ENCODE measurements at places on chromosomes 13 and 19.
A peak's percentile ranks its signal among the peaks of the same experiment; 100 is the strongest.

- DNase-seq, result no peak
Observed at GRCh38 chr19:27846944-27847343, 1366.0 kb downstream of the UQCRFS1 start.

DNA sequence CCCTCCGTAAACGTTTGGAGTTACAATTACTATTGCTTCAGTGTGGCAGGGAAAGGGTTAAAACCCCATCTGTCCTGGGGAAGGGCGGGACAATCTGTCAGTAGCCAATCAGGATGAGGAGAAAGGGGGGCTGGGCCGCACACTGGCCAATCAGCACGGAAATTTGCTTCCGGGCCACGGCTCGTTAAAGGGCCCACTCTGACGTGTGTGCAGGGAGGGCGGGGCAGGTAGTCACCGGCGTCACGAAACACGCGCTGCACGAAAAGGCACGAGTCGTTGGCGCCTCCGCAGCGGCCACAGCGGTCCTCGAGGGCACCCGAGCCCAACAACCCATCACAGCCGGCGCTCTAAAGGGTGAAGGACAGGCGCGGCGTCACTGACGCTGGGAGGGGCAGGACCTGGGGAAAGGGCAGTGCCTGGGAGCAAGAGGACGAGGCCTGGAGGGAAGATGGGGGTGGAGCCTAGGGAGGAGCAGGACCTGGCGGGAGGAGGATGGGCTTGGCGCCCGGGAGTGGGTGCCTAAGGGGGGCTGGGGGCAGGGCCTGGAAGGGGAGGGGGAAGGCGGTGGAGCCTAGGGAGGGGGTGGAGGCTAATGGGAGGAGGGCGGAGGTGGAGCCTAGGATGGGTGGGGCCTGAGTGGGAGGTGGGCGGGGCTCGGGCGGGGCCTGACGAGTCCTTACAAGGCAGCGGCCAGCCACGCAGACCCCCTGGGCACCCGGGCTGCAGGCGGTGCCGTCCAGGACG lies 4.9 kb downstream of the ADAMTSL5 start:
- peak; percentile 93 for DNase-seq

- DNase-seq, result no peak
Observed at GRCh38 chr13:30396434-30397075, 25.7 kb upstream of the UBE2L5 start.

DNA sequence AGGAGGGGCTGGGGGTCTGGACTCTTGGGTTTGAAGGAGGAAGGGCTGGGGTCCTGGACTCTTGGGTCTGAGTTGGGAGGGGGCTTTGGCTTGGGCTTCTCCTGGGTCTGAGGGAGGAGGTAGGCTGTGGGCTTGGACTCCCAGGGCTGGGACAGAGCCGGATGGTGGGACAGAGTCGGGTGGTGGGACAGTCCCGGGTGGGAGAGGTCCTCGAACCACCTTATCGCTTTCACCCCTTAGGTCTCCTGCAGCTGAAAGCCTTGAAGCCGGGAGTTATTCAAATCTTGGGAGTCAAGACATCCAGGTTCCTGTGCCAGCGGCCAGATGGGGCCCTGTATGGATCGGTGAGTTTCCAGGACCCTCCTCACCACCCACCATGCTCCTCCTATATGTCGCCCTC lies 1.4 kb downstream of the FGF21 start:
- DNase-seq, result no peak

DNA sequence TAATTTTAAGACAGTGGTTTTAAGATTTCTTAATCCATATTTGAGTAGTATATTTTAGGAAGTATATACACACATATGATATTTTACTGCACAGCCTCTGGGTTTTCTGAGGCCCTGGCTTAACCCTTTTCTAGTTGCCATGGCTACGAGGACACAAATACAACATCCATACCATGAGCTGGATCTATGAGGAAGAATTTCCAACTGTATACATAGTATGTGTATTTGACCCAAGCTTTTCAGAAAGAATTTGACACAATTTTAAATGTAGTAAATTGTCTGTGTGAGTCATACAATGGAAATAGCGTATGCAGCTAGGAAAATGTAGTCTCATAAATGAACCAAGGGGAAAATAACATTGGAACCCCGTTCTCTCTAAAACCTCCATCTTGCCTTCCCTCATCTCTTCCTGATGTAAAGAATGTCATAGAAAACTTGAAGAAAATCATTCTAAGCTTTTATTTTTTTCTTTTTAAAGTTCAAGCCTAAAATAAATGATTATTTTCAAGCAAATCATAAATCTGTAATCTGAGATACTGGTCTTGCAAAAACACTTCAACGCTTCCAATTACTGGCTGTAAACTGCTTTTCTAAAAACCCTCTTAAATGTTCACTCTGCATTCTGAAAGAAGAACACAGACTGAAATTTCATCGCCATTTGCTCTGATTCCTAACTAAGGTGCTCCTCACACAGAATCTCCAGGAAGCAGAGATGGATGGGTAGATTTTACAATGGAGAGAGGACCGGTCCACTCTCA lies 172.4 kb downstream of the LACC1 start:
- DNase-seq, result no peak

- DNase-seq, result no peak
Observed at GRCh38 chr13:49146950-49147355, 73.2 kb upstream of the MLNR start.

GRCh38 chr19:534088-534487 lies 2.5 kb downstream of the CDC34 start:
- DNase-seq, result no peak

DNA sequence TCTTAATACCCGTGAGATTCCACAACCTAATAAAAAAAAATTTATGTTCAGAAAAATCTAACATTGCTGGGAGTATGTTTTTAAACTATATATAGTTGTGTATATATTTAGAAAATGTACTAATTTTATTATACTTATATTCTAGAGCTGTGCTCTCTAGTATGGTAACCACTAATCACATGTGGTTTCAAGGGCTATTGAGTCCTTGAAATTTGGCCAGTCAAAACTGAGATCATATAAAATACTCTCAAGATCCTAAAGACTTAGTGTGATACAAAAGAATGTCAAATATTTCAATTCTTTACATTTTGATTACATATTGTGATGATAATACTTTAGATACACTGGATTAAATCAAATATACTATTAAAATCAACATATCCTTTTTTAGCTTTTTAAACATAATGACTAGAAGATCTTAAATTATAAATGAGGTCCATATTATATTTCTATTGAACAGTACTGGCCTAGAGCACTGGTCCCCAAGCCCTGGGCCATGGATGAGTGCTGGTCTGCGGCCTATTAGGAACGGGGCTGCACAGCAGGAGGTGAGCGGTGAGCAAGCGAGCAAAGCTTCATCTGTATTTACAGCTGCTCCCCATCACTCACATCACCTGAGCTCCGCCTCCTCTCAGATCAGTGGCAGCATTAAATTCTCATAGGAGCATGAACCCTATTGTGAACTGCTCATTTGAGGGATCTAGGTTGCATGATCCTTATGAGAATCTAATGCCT lies 176.5 kb upstream of the NBEA start:
- DNase-seq, result no peak

DNA sequence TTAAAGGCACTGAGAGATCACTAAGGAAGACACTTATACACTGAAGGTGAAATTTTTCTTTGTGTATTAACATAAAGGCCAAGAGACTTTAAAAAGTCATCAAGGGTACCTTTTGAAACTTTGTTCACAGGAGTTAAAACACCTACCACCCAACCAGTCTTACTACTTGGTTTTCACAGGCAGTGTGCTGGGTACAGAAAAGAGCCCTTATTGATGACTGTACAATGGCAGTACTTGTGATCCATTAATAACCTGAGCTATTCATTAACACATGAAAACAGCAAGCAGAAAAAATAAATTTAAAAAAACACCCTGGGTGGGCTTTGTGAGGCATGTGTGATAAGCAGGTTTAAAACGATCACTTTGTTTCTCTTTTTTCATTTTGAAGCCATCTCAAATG lies 148.9 kb downstream of the TBC1D4 start:
- no peak for DNase-seq

DNA sequence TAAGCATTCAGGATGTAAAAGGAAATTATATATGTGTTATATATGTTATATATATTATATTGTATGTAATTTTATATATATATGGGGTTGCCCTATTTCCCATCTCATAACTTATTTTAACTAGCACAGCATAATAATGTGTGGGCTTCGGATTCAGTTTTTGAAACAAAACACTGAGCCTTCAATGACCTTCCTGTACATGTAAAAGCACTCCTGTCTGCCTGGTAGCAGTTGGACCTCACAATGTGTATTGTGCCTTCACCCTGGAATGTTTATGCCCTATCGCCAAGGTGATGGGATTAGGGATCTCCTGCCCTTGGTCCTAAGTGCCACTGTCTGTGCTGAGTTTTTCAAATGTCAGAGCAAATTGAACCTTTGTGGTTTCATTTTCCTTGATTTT lies 968.8 kb downstream of the TUBA3C start:
- DNase-seq, result no peak

GRCh38 chr13:44816701-44817100 lies 172.6 kb downstream of the NUFIP1 start:
- DNase-seq, result no peak

DNA sequence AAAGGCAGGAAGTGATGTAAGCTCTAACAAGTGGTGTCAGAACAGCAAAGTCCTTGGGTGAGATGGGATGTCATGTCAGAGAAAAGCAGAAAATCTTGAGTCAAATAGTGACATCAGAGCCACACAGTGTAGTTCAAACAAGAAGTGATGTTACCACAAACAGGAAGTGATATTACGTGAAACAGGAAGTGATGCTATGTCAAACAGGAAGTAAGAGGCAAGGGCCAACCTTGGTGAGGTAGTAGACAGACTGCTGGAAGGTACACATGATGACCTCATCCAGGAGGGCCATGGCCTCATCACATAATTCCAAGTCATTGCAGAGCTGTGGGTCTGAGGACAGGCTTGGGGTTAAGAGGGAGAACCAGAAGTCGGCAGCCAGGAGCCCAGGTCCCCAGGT lies 7.0 kb upstream of the MAMSTR start:
- DNase-seq, result no peak

- no peak for DNase-seq
Observed at GRCh38 chr13:106691861-106692260, 123.9 kb upstream of the ARGLU1 start.

GRCh38 chr13:37685206-37685605 lies 86.6 kb upstream of the POSTN start:
- DNase-seq, result no peak

- no peak for DNase-seq
Observed at GRCh38 chr19:31717269-31717923, 368.2 kb upstream of the TSHZ3 start.

DNA sequence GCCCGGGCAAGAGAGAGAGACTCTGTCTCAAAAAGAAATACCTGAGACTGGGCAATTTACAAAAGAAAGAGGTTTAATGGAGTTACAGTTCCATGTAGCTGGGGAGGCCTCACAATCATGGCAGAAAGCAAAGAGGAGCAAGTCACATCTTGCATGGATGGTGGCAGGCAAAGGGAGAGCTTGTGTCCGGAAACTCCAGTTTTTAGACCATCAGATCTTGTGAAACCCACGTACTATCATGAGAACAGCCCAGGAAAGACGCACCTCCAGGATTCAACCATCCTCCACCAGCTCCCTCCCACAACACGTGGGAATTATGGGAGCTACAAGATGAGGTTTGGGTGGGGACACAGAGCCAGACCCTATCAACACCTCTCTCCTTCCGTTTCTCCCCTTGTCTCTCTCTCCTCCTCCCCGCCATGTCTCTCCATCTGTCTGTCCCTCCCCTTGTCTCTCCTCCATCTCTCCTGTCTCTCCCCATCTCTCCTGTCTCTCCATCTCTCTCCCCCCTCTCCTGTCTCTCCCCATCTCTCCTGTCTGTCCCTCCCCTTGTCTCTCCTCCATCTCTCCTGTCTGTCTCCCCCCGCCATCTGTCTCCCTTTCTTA lies 10.0 kb downstream of the POLR2E start:
- DNase-seq, result no peak

GRCh38 chr19:55373306-55373992 lies 3.2 kb upstream of the TMEM190 start:
- no peak for DNase-seq

GRCh38 chr13:74796157-74796556 lies 662.0 kb upstream of the KLF12 start:
- no peak for DNase-seq

- no peak for DNase-seq
Observed at GRCh38 chr19:32330213-32330857, 15.1 kb upstream of the ZNF507 start.

DNA sequence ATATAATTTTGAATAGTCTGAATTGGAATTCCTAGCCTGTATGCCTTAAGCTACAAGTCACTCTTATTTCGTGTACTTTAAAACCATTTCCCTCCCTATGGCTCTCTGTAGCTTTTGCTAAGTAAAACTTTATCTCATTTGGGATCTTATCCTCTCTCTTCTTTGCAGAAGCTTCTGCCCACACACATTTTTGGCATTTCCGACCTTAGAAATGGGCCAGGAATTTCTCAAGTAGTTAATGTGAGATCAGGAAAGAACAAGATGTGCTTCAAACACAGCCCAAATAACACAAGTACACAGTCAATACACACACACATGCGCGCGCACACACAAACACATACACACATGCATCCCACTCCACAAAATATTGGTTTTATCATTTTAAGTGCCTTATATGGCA lies 931.0 kb upstream of the MIR17HG start:
- DNase-seq, result no peak

DNA sequence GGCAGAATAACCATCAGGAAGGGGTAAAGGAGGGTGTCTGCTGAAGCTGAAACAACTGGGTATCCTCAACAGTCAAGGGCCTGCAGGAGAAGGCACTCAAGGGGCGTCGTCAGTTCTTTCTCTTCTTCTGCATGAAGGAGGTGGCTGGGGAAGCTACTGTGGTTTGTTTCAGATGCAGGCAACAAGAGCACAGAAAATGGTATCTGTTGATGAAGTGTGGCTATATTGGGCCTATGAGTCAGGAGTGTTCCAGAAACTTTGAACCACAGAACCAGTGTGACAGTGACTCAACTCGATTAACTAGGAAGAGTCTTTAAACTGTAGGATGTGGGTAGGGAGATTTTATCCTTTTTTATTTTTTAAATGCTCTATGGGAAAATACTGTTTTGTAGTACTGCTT lies 686.3 kb downstream of the FGF9 start:
- no peak for DNase-seq

GRCh38 chr13:111845621-111846351 lies 221.2 kb upstream of the SOX1 start:
- DNase-seq, result no peak

GRCh38 chr13:51262501-51263211 lies 40.5 kb downstream of the FAM124A start:
- no peak for DNase-seq

GRCh38 chr19:678791-679388 lies 2.7 kb downstream of the FSTL3 start:
- no peak for DNase-seq

- DNase-seq, result peak; percentile 83
Observed at GRCh38 chr19:14090509-14091080, at the start of gene SAMD1. Gene SAMD1 (minus strand): TSS chr19:14090751.

DNA sequence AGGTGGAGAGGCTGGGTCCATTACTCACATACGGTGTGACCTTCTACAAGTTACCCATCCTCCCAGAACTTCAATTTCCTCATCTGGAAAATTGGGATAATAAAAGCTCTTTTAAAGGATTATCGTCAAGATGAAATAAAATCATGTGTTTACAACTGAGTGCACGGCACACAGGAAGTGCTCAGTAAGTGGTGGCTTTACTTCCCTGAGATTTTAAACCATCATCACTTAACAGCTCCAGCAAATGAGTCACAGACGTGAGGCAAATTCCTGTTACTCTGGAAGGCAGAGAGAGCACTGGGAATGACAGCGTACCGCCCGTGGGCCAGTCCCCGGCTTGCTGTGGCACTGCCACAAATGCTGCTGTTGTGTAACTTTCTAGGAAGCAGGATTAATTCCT lies 64.1 kb downstream of the MRPL57 start:
- DNase-seq, result no peak

All from activated T-cell treated with anti-CD3 and anti-CD28 coated beads, Interleukin-2, amount 50 U/mL, for 48 hours (primary cell).